Urinary bladder (tissue), 4 donors: ENCODE measurements at places on chromosomes 11 and 22. TPM values are rescaled to one million over a fixed set of nuclear protein-coding genes. Genes with fewer than 3 reads are reported as not detected.

Gene HEPN1
- polyA plus RNA-seq, result not detected

Gene NDUFS3
- 107 TPM for polyA plus RNA-seq

Gene RFPL1
- not detected for polyA plus RNA-seq

Gene TMA7B
- polyA plus RNA-seq, result not detected

Gene ENTHD1
- polyA plus RNA-seq, result not detected

Gene EIF3F
- polyA plus RNA-seq, result 697 TPM

Gene OR51B4
- not detected for polyA plus RNA-seq

Gene BIK
- polyA plus RNA-seq, result 0.79 TPM

Gene PTPMT1
- 58.8 TPM for polyA plus RNA-seq

Gene PNPLA5
- not detected for polyA plus RNA-seq

Gene OR2D2
- not detected for polyA plus RNA-seq

Gene UBQLNL
- polyA plus RNA-seq, result 0.35 TPM

Gene CDC42EP1
- 34.5 TPM for polyA plus RNA-seq

Gene HTR3A
- polyA plus RNA-seq, result 1.2 TPM

Gene MOV10L1
- 0.33 TPM for polyA plus RNA-seq

Gene C11orf16
- not detected for polyA plus RNA-seq

Gene KMT5B
- 24.5 TPM for polyA plus RNA-seq

Gene SLC6A5
- polyA plus RNA-seq, result not detected

Gene NEAT1
- polyA plus RNA-seq, result 450 TPM

Gene FAM83F
- 2.1 TPM for polyA plus RNA-seq

Gene NCF4
- polyA plus RNA-seq, result 11.9 TPM

Gene ASCL2
- polyA plus RNA-seq, result 0.85 TPM

Gene CRYBB3
- not detected for polyA plus RNA-seq

Gene C11orf98
- 72.1 TPM for polyA plus RNA-seq

Gene LYVE1
- 99.9 TPM for polyA plus RNA-seq

Gene MUC5AC
- not detected for polyA plus RNA-seq

Gene CACNA1I
- 0.14 TPM for polyA plus RNA-seq

Gene IGSF9B
- 14.0 TPM for polyA plus RNA-seq

Gene ACR
- 0.30 TPM for polyA plus RNA-seq

Gene APBB1
- 68.7 TPM for polyA plus RNA-seq

Gene UBQLN3
- not detected for polyA plus RNA-seq

Gene PRAME
- polyA plus RNA-seq, result not detected

Gene OR51A4
- not detected for polyA plus RNA-seq

Gene SMTNL1
- polyA plus RNA-seq, result not detected

Gene RFPL2
- polyA plus RNA-seq, result not detected

Gene CD3G
- polyA plus RNA-seq, result 0.48 TPM

Gene IGLL1
- not detected for polyA plus RNA-seq

Gene C1QTNF6
- 6.9 TPM for polyA plus RNA-seq

Gene TTC28
- polyA plus RNA-seq, result 15.9 TPM

Gene FAT3
- polyA plus RNA-seq, result 4.1 TPM

Gene LIF
- polyA plus RNA-seq, result 1.1 TPM

Gene CARD16
- polyA plus RNA-seq, result 19.7 TPM

Gene SYCE3
- not detected for polyA plus RNA-seq
